GM12864 (cell line): ENCODE measurements at places on chromosomes 11 and 22.

GRCh38 chr11:73137262-73137943, 4.7 kb downstream of the FCHSD2 start:
- DNase-seq: no peak

DNA sequence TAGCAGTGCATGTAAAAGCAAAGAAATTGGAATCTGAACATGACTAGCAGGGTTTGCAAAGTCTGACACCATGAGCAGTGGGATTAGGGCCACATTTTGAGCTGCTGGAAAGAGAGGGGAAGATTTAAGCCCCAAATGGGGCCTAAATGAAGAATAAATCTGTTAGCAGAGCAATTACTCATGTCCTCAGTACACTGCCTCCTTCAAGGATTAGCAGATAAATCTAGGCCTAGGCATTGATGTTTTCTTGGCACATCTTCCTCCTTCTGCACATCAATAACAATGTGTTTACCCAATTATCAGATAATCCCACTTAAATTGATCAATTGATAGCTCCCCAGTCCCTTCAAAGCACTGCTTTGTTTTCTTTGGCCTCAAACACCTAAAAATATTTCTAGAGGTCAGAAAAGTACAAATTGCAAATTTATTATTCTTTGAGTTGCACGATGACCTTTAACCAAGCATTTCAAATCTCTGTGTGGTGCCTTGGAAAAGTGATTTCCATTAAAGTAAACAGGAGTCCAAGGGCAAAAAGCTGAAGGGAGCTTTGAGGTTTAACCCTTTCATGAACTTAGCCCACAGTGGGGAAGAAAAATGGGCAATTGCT, 514.7 kb upstream of the CHORDC1 start:
- no peak for DNase-seq

GRCh38 chr11:131916638-131917037, 546.2 kb downstream of the NTM start:
- no peak for DNase-seq

- no peak for DNase-seq
Observed at GRCh38 chr22:25192406-25192805, 7.3 kb upstream of the CRYBB3 start.

GRCh38 chr22:38255697-38256096, 17.1 kb downstream of the TMEM184B start:
- no peak for DNase-seq

GRCh38 chr11:130533113-130533798, 84.8 kb downstream of the ADAMTS15 start:
- DNase-seq: no peak
